ENCODE measurements at places on chromosomes 11 and 22. TPM values are rescaled to one million over a fixed set of nuclear protein-coding genes. Genes with fewer than 3 reads are reported as not detected.

Gene ARCN1
- 70.9 TPM for total RNA-seq

Gene C11orf42
- not detected for total RNA-seq

Gene INSC
- not detected for total RNA-seq

Gene TRIM51G
- total RNA-seq: not detected

Gene CATSPERZ
- not detected for total RNA-seq

Gene OR52N4
- not detected for total RNA-seq

Gene SELENOM
- 601 TPM for total RNA-seq

Gene SMIM35
- not detected for total RNA-seq

Gene A4GALT
- 12.3 TPM for total RNA-seq

Gene PATE4
- not detected for total RNA-seq

Gene MS4A6E
- not detected for total RNA-seq

Gene SELENOO
- total RNA-seq: 16.1 TPM

Gene MS4A13
- not detected for total RNA-seq
